Stimulated activated CD4-positive, alpha-beta T cell treated with anti-CD3 and anti-CD28 coated beads, Interleukin-12 subunit alpha, Interleukin-12 subunit beta, amount 100 ng/mL, for 24 hours (primary cell): ENCODE measurements at places on chromosomes 1 and 21.

- DNase-seq, result no peak
Observed at GRCh38 chr1:199173356-199173755, 534.5 kb downstream of the PTPRC start.

GRCh38 chr1:15411593-15412137 lies 2.0 kb downstream of the EFHD2 start:
- no peak for DNase-seq

GRCh38 chr1:72037745-72038343 lies 244.5 kb downstream of the NEGR1 start:
- DNase-seq, result peak; percentile 2

GRCh38 chr1:61152469-61153105 lies 70.2 kb downstream of the NFIA start:
- no peak for DNase-seq

DNA sequence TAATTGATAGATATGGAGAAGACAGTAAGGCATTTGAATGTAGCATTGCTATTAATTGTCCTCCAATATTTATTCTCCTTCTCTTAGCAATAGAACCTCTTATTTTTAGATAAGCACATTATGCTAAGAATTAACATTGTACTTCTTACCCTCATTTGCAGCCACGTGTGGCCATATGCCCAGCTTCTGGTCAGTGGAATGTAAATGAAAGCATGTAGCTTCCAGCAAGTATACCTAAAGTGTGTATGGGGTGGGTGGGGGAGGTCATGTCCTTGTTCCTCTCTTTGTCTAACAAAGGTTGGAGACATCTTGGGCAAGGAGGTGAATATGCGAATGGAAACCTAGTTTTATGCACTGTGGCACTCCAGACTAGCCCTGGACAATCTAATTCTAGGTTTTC lies 133.6 kb upstream of the HMCN1 start:
- DNase-seq, result no peak

DNA sequence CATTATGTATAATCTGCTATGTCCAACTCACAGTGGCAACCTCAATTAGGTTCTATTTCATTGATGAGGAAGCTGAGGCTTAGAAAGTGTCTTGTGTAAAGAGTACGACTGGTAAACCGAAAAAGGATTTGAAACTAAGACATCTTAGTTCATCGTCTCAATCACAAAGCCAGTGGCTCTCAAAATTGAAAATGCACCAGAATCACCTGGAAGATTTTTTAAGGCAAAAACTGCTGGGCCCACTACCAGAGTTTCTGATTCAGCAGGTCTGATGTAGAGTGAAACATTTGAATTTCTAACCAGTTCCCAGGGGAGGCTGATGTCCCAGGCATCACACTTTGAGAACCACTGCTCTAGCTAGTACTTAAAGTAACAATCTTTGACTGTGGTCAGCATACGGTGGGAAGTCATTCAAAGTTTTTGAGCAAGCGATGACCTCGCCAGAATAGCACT lies 5.2 kb upstream of the LRRC53 start:
- DNase-seq, result no peak

DNA sequence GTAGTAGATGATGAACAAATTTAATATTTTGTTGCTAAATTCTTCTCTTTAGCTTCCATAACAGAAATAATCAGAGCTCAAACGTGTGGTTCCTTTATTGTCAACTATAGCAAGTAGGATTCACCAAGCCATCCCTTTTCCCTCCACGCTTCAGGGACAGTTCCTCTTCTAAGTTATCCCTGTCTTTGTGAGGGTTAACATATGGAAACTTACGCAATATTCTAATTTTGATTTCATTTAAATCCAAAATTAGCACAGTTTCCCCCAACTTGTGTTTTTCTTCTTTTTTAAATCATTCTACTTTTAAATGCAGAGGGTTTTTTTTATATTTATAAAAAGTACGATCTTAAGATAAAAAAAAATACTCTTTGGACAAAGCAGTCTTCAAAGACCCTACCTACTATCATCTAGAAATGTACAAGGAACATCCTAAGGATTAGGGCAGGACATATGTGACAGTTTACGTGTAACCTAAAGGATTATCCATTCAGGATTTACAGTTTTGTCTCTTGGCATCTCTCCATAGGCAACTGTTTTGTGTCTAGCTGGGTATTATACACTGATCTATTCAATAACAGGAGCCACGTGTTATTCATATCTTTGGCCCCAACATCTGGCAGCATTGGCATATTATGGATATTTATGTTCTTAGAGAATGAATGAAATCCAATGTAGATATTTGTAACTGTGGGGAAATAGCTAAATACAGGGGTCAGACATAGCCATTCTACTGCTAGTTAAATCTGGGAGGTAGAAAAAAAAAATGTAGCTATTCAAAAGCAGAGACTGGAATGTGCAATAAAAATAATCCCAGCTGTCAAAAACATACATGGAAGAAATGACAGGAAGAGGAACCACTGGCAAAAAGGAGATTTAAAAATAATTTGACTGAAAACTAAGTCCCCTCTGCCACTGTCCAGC lies 272.9 kb downstream of the NEGR1 start:
- DNase-seq, result no peak

DNA sequence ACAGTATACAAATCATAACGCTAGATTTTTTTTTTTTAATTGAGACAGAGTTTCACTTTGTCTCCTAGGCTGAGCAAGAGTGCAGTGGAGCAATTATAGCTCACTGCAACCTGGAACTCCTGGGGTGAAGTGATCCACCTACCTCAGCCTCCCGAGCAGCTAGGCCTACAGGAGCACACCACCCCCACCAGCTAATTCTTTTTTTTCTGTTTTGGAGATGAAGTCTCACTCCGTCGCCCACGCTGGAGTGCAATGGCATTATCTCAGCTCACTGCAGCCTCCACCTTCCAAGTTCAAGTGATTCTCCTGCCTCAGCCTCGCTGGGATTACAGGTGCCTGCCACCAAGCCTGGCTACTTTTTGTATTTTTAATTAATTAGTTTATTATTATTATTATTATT lies 21.3 kb downstream of the NPR1 start:
- DNase-seq, result no peak

- no peak for DNase-seq
Observed at GRCh38 chr1:116854716-116855115, 55.0 kb upstream of the PTGFRN start.

GRCh38 chr1:90591355-90591969 lies 125.6 kb downstream of the BARHL2 start:
- no peak for DNase-seq

GRCh38 chr21:33007747-33008146 lies 18.0 kb upstream of the OLIG2 start:
- DNase-seq, result no peak

DNA sequence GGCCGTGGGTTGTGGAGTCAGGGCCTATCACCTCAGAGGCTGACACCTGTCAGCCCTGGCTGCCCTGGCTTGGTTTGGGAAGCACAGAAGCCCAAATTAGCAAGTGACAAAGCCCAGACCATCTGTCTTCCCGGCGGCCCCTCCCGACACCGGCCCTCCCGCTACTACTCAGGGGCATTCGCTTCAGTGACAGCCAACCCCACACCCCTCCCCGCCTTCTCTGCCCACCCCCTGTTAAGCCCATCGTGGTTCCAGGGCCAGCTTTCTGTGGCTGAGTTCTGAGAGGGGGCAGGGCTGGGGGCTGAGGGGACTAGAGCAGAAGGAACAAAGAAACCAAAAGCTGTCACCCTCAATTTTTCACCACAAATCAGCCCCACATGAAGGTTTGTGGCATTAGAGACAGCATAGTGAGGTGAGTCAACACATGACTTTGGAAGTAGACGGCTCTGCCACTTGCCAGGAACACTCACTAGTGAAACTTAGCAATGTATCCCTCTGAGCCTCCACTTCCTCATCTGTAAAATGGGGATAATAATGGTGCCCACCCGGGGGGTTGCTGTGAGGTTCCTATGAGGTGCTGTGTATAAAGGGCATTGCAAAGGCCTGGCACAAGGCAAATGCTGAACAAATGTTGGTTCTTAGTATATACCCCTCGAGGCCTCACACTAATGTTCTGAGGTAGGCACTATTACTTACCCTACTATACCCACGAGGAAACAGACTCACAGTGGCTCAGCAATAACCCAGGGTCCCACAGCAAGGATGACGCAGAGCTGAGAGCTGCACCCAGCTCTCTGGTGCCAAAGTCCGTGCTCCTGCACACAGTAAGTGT lies 5.2 kb upstream of the TNNI1 start:
- DNase-seq, result no peak

DNA sequence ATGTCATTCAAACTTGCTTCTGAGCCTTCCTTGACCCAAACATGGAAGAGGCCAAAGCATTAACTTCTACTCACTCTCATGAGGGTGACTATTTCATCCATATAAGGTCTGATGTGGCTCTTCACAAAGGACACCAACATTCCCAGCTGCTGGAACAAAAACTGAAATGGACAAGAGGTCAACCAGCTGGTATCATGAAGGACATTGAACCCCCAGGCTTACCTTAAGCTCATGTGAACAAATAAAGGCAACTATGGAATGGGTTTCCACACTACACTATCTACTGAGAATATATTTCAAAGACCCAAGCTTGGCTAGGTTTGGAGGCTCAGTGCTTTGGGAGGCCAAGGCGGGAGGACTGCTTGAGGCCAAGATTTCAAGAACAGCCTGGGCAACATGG lies 26.9 kb downstream of the ANGPTL7 start:
- no peak for DNase-seq

GRCh38 chr1:71273334-71273733 lies 192.5 kb upstream of the ZRANB2 start:
- no peak for DNase-seq

GRCh38 chr1:61056573-61057439 lies 25.6 kb upstream of the NFIA start:
- no peak for DNase-seq

DNA sequence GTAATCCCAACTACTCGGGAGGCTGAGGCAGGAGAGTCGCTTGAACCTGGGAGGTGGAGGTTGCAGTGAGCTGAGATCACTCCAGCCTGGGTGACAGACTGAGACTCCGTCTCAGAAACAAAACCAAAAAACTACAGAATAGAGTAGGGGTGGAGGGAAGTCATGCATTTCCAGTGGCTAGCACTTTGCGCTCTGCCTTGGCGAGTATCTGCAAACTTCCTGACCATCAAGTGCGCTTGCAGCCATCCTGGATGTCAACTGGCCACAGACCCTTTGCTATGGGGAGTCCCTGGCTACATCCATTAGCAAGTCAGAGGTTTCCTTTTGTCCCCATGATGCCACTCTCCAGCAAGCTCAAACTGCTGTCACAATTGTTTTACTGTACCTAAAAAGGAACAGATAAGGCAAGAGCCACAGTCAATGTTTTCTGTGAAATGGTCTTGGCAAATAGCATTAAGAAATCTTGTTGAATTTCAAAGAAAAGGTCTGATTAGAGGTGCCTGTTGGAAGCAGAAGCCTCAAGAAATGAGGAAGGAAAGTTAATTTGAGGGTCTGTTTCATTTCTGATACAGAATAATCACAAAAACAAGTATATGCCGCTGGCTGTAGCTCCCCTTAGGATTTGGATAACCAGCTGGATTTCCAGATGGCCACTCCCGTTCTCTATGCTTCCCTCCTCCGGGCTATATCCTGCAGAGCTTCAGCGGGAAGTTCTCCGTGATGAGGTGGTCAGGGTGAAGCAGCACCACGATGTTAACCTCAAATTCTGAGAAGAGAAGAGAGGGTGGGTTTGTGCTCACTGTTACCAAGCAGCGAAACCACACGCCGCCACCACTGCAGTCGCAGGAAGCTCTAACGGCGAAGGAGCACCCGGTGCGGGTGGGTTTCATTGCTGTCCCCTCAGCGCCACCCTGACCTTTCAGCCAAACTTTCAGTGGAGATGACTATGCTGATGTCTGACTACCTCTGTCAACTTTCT lies 42.0 kb downstream of the VPS26C start:
- no peak for DNase-seq

- DNase-seq, result no peak
Observed at GRCh38 chr21:14722841-14723483, 176.8 kb upstream of the SAMSN1 start.

GRCh38 chr1:225446595-225446960 lies 18.7 kb upstream of the LBR start:
- no peak for DNase-seq

DNA sequence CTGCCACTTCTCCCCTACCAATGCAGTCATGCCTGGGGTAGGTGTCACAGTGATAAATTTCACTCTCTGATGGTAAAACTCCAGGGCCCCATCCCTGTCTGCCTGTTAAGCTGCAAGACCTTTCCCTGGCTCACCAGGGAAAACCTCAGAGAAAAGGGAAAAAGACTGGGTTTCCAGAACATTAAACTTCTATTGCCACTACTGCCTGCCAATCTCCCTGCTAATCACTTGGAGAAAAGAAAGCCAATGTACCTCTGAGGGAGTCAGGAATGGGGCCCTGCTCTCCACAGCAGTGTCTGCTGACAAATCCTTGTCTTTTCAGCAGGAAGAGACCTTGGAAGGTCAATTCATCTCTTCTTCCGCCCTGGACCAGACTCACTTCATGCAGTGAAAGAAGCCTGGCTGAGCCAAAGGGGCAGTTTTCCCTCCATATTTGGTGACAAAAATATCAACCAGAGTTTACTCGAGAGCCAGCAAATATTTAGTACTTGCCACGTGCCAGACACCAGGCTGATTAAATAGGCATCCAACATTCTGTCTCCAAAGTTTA lies 49.1 kb upstream of the CTTNBP2NL start:
- no peak for DNase-seq

GRCh38 chr21:28442624-28443023 lies 550.1 kb downstream of the LTN1 start:
- no peak for DNase-seq

DNA sequence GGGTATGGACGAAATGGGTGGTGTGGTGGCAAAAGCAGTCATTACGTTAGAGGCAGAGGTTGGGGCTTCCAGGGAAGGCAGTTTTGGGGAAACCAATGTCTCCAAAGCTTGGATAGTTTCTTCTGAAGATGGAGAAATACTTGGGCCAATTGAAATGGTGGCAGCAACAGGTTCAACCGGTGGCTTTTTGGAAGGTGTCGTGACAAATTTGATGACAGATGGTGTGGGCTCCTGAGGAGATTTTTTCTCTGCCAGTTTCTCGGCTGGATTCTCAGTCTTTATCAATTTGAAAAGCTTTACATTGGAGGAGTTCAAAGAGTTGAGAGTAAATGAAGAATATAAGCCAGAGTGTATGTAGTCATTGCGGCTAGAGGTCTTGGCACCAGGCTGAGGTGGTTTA lies 11.5 kb downstream of the ELK4 start:
- DNase-seq, result no peak

- DNase-seq, result no peak
Observed at GRCh38 chr1:87051965-87052364, 137.5 kb downstream of the HS2ST1 start.

DNA sequence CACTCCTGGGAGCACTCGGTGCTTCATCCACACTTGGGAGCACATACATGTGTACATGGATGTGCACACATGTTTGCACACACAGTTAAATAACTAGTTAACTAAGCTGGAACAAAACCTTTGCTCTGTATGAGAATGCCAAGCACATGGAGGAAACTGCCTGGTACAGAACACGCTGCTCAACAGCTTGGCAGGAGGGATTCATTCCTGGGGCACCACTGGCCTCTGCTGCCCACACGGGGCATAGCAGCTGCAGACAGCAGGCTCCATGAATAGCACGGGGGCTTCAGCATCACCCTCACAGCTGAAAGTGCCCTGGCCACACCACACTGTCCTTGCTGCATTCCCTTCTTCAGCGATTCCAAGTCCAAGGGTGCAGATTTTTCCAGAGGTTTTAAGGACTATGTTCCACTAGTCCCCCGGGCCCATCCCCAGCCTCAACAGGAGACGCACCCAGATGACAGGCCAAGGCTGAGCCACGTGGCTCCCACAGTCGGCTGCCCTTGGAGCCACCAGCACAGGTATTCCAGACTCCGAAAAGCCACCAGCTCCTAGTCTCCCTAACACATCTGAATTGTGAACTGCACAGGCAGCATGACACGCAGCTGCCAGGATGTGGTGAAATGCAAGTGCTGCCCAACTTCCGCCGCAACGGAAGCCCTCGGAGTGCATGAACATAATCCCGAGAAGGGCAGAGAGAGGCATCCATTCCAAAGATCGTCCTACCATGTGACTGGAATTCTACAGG lies 16.9 kb downstream of the NPHP4 start:
- no peak for DNase-seq
